ENCODE measurements at places on chromosomes 6 and 20.

GRCh38 chr6:131368198-131368911 lies 204.7 kb upstream of the ARG1 start:
- no peak for DNase-seq

DNA sequence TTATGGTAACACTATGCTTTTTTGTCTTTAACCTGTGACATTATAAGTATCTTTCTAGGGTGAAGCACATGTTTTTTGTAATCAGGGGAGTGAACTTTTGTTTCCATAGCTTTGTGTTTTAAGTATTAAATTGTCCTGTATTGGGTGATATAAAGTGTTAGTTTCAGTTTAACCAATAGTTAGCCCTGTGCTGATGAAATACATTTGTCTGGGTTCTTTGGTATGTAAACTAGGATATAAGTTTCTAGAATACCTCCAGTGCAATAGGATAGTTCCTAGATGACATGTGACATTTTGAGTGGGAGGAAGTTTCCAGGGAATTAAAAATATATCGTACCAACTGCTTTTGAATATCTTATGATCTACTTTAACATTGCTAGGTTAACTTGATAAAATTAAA lies 611.0 kb upstream of the MARCKS start:
- no peak for DNase-seq

GRCh38 chr6:111418971-111419693 lies 63.9 kb downstream of the REV3L start:
- DNase-seq: no peak

- no peak for DNase-seq
These were observed 677 bp downstream of the NEURL2 start for GRCh38 chr20:45890077-45890984.

DNA sequence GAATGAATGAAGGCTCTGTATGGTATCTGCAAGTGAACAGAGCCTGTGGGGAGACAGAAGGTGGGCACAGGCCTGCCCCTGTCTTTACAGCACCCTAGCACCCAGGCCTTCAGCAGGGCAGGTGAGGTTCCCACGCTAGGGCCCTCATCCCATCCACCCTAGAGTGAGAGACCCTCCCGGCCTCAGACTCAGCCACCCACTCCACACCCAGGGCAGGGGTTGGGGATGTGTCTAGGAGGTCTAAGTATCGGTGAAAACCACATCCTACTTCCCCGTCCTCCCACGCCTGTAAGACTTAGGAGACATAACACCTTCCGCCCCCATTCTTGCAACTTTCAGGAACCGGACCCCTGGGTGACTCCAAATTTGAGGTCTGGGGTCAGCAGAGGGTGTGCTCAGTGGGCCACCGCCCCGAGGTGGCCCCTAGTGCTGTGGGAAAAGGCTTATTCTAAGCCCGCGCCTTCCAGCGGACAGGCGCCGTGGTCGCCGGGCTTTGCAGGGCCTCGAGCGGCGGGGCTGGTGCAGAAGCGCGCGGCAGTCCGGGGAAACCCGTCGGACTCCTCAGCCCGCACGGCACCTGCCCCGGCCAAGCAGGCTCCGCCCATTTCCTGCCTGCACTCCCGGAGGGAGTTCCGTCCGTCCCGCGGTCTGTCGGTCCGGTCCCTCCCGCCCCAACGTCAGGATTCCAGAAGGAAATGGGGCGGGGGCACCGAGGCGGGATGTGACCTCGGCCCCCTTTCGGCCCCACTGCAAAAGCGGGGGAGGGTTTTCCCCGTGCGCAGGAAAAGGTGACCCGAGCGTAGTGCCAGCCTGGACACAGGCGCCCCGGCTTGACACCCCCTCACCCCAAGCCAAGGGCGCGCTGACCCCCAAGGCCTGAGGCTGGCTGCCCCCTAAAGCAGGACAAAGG lies 868 bp downstream of the SAMD10 start:
- peak; percentile 74 for DNase-seq

GRCh38 chr20:38550274-38550673 lies 30.7 kb upstream of the ADIG start:
- no peak for DNase-seq

DNA sequence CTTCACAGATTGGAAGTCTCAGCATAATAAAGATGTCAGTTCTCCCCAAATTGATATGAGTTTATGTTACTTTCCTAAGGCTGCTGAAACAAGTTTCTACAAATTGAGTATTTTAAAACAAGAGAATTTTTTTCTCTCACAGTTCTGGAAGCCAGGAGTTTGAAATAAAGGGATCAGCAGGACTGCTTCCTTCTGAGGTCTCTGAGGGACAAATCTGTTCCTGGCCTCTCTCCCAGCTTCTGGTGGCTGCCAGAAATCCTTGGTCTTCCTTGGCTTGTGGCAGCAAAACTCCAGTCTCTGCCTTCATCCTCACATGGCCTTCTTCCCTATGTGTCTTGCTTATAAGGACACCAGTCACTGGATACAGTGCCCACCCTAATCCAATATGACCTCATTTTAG lies 136.1 kb downstream of the TFAP2A start:
- no peak for DNase-seq

DNA sequence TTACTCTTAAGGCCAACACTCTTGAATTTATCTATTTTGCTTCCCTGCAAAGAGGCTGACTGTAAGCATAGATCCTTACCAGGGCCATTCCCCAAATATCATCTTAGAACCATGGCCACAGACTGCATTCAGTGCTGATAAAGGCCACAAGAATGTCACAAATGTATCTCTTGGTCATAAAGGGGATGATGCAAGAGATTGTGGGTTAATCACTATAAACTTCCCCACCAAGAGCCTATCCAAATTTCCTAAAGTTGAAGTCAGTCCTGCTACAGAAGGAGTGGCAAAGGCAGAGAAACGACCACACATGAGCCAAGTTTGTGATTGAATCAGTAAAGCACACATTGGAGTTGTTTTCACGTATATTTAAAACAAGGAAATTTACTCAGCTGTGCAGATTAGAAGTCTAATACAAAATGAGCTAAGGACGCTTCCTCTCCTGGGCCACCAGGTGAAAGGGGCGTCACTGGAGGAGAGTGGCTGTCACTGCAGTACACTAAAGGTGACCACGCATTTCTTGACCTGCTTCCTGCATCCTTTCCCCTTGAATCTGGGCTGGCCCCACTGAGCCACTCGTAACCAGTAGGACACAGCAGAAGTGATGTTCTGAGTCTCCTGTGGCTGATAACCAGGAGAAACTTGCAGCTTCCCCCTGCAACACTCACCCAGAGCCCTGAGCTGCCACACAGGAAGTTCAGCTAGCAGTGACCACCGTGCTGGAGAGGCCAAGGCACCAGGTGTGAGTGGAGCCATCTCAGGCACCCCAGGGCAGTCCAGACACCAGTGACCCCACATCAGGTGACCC lies 181.9 kb downstream of the SYNDIG1 start:
- no peak for DNase-seq

DNA sequence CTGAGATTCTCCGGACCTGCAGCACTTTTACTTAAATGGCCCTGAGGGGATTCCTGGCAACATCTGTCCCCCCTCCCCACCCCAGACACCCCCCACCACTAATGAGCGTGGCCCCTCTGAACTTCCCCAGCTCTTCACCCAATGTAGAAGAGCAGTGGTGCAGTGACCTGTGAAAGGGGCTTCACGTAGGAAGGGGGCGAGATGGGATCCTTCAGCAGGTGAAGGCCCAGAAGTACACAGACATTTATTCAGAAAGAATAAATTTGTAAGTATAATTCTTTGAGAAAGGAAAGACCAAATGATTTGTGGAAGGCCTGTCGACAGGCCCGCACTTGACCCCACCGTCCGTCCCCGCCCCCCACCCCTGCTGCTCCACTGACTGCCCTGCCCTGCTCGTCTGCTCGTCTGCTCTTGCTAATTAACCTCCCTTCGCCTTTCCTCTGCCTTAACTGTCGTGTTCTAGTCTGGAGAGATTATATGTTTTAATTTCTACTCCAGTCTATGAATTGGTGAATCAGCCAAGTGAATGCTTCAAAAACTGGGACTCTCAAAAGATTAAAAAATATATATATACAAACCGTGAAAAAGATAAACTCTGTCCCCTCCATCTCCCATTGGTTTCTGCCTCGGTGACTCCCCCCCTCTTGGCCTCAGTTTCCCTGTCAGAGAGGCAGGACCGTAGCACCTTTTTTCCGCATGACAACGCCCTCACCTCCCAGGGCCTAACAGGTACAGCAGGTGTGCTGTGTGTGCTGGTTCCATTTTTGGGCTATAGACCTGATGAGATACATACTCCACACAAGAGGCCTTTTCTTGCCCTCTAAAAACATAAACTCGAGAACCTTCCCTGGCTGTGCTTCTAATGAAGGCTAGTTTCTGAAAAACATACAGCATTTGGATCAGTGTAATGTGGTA lies 49.2 kb downstream of the GNAS start:
- no peak for DNase-seq

- DNase-seq: peak; percentile 56
These were observed 18.0 kb upstream of the SIRPB2 start for GRCh38 chr20:1509237-1509636.

GRCh38 chr6:20877008-20877937 lies 343.0 kb downstream of the CDKAL1 start:
- no peak for DNase-seq

DNA sequence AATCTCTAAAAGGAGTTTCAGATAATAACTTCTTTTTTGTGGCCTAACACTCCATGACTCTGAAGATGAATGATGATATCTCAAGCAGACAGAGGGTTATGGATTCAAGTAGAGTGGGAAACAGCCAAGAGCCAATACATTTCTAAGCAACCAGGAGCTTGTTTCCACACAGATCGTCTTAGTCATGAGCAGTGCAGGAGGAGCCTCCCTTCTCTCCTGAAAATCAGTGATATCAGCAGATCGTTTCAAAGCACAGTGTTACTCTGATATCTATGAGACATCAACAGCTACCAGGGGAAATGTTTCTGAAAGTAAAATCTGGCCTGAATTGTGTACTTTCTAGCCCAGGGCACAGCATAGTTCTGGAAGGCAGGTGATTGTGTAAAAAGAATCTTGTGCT lies 11.5 kb downstream of the ADGRG6 start:
- DNase-seq: no peak

DNA sequence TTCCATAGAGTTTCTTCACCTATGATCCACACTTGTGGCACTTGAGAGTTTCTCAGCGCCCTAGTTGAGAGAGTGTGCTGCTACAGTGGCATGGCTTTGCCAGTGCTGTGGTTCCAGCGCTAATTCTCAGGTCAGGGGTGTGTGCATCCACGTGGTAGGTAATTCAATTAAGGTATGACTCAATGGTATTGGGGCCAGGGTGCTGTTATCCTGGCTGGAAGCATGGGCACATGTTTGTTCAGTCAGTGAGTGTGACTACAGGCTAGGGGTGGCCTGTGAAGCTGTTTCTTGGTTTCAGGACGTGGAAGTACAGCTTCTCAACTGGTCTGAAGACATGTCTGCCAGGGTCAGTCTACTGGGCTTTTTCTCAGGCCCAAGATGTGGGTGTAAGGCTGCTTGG lies 3.0 kb upstream of the SEMG2 start:
- no peak for DNase-seq

GRCh38 chr20:24736131-24736843 lies 212.8 kb upstream of the CST7 start:
- DNase-seq: no peak

GRCh38 chr20:62898093-62898964 lies 28.0 kb downstream of the DIDO1 start:
- no peak for DNase-seq

- DNase-seq: no peak
These were observed 3.9 kb downstream of the CDH22 start for GRCh38 chr20:46304361-46304760.

DNA sequence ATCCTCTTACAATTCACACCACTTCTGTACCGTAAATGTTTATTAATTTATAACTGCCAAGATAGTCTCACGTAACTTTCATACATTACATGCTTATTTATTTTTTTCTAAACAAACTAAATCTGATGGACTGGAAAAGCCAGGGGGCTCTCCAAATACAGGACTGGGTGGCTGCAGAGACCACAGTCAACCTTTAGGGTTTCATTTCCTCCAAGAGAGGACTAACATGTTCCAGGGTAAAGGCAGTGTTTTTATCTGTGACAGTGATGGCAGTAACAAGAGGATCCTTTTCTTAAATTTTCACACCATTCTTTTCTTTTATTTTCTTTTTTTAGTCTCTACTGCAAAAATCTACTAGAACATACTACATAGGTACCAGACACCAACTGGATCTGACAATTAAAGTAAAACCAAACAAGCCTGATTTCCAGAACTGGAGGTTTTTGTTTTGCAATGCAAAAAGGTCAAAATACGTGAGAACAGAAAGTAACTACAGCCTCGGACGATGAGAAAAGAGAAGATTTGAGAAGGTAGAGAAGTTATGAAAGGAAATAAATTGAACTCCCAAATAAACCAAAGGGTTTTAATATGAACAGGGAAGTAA lies 1.2 kb downstream of the LMBRD1 start:
- DNase-seq: no peak

DNA sequence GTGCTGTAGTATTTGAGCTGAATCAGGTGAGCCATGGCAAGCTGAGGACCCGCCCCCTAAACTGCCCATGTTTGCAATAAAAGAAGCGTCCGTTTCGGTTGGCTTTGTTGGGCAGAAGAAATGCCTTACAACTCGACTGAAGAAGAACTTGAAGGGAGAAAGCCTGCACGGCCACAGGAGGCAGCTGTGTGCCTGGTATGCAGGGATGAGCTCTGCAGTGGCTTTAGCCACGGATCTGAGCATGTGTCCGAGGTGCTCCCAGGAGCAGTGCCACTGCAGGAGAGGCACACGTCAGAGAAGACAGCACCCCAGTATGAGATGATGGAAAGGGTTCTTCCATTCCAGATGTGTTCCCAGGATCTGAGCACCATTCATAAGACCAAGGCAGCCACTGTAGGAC lies 23.5 kb downstream of the KIZ start:
- no peak for DNase-seq

DNA sequence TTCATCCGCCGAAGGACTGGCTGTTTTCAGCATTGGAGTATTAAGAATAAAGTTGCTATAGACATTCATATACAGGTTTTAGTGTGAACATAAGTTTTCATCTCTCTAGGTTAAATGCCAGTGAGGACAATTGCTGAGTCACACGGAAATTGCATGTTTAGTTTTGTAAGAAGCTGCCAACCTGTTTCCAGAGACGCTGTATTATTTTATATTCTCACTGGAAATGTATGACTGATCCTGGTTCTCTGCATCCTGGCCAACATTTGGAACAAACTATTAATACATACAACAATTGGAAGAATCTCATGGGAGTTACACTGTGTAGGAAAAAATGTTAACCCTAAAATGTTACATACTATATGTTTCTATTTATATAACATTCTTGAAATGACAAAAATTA lies 16.7 kb upstream of the TGM6 start:
- DNase-seq: no peak

DNA sequence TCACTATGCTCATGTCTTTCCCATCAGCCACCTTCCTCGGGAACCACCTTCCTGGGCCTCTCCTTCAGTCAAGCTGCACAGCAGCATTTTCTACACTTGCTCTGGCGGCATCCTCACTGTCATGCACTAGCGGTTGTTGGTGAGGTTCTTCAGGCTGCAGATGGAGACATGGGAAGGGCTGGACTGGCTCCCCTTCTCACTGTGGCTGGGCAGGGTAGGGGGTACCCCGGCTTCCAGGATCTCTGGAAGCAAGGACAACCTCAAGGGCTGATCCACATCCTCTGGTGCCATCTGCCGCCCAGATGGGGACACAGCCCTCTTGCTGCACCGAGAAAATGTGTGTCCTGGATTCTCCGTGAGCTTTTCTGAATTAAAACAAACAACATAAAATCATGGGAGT lies 180.1 kb upstream of the RNF24 start:
- no peak for DNase-seq

GRCh38 chr6:135204951-135205350 lies 23.8 kb downstream of the MYB start:
- DNase-seq: no peak

- no peak for DNase-seq
These were observed 105.4 kb downstream of the NOL4L start for GRCh38 chr20:32479697-32480171.

Measured in NCI-H1417 (cell line).